Astrocyte of the spinal cord (primary cell): ENCODE measurements at places on chromosomes 6 and 20.

GRCh38 chr20:19924255-19924654, 92.9 kb upstream of the NAA20 start:
- no peak for DNase-seq

GRCh38 chr6:32604434-32604877, 14.8 kb upstream of the HLA-DRB1 start:
- DNase-seq = no peak

GRCh38 chr6:1607516-1608221, 2.0 kb upstream of the FOXC1 start:
- DNase-seq = peak; percentile 18

- DNase-seq = no peak
Observed at GRCh38 chr6:157242791-157243190, 80.5 kb downstream of the TMEM242 start.

- peak; percentile 51 for DNase-seq
Observed at GRCh38 chr20:25227317-25227831, 20.5 kb upstream of the PYGB start.

- no peak for DNase-seq
Observed at GRCh38 chr20:58229198-58229798, 845 bp upstream of the ANKRD60 start.

DNA sequence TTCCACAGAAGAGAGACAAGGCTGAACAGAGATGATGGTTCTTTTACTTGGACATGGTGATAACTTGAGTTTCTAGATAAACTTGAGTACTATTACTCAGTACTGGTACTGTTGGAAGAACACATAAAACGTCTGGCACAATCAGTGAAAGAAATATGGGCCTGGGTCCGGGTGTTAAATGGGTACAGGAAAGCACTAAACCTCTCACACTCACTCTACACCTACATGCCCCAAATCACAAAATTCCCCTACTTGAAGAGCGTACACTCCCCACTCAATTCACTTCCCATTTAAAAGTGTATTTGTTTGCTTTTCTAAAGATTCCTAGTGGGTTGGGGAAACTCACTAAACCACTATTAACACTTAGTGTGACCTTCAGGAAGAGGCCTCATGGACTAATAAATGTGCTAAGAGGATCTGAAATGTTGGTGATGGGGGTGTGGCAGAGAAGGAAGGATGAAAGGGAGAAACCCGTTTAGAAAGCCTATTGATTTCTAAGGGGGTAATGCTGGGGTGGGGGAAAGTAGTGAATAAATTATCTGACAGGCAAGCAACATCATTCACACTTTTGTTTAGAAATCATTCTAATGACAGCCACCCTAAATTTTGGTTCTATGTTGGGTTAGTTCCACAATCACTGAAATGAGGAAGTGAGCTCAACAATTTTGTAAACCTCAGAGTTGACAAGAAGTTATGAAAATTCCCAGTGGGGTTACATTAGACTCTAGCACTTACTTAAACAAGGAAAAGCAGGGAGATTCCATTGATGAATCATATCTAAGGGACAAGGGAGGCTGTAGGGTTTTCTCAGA, 222.6 kb upstream of the MARCKS start:
- DNase-seq = peak; percentile 57

DNA sequence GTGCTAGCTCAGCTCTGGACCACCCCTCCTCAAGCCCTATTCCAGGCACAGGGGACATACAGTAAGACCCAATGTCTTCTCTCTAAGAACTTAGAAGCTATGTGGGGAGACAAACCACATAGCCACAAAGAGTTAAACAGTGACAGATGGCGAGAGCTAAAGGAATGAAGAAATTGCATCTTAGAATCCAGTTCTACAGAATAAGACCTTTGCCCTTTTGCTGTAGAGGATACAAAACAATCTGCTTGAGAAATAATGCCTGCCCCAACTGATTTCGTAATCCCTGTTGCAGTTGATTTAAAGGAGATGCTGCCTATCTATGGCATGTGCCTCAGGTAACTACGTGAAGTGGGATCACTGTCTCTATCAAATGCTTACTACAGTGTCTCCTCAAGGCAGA, 31.2 kb downstream of the TNFRSF21 start:
- DNase-seq = peak; percentile 13

DNA sequence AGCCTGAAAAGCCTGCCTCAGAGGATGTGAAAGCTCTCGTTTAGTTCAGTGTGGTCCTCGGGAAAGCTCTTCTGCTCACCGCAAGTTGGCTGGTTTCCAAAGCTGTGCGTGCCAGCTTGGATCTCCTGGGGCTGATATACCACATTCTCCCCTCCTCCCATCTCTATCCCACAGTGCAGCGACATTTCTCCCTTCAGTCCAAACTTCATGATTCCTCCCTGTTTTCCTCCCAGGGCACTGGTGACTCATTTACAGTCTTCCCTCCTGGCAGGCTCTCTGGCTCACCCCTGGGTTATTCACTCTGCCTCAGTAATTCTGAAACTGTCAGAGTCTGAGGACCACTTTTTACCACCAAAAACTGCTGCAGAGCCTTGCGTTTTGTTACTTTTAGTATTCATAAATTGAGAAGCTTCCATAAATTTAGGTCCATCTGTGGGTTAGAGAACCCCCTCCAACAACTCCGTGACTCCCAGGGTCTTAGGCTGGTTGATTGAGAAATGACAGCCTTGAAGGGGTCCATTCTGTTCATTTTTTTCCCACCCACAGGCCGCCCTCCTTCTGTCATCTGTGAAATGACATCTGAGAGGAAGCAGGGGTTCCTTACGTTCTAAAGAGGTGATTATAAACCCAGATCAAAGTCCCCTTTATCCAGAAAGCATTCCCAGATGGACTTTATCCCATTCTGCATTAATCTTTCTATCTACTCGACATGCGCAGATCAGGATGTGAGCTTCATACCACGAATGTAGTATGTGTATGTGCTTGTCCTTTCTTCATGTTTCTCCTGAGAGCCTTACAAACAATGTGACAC, 6.1 kb downstream of the TRIM10 start:
- DNase-seq = peak; percentile 47

DNA sequence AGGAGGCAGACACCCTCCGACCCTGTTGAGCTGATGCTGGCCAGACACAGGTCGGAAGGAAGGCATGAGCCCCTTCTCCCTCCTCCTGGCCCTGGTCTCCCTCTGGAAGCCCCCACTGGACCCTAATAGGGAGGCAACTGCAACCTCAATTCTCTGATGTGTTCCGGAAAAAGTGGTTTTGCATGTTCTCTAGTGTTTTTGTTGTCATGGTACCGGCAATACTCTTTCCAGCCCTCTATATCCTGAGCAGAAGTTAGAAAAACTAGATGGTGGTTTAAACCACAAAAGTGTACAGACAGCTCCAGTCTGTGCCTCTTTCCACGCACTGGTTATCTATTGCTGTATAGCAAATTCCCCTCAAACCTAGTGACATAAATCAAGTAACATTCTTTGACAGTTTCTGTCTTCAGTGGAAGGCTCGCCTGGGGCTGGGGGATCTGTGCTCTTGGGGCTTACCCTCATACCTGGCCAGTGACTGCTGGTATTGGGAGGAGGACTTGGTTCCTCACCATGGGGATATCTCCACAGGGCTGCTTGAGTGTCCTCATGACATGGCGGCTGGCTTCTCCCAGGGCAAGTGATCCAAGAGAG, 37.0 kb downstream of the SYTL3 start:
- DNase-seq = no peak

DNA sequence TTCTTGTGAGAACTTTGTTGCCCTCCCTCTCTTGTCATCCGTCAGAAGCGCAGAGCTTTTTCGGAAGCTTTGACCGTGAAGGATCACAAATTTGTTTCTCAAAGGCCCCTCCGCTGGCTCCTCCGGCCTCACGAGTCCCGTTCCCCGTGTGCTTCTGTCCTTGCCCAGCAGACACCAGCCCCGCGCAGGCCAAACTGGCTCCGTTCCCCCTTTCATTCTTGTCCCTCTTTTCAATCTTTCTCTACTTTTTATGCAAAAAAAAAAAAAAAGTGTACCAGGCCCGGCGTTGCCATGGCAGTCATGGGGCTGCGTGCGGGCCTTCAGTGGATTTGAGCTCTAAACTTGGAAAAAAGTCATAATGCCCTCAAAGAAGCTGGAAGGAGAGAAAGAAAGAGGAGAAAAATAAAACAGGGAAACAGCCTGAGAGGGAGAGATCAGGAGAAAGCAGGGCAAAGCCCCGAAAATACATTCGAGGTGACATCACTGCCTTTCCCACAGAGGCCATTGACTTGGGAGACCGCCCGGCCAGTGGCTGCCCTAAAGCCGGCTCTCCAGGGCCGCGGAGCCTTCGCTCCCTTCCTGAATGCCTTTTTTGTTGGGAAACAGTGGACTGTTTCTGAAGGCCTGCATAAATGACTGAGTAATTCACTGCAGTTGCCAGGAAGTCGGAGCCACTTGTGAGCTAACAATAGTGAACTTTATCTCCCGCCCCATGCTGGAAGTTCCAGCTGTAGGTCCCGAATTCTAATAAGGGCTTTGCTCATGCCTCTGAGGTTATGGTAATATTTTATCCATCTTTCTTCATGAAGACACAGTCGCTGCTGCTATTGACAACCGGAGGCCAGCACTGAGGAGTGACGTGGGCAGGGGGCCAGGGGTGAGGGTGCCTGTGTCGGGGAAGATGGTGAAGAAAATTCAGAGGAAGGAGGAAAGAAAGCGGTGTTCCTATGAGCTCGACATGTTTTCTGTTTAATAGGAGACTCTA, 670.9 kb downstream of the QKI start:
- DNase-seq = peak; percentile 94

DNA sequence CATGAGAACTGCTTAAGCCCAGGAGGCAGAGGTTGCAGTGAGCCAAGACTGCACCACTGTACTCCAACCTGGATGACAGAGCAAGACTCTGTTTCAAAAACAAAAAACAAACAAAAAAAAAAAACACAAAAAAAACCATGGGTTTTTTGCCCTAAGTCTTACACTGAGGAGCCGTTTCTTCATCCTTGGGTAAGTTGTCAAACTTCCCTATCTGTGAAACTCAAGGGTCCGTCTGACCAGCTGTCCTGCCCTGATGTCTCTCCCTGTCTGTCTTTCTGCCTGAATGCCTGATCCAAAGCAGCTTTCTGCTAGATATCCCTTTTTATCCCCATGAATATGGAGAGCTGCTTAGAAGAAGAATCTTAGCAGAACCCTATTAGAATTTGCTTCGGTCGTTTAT, 41.3 kb upstream of the CLDN20 start:
- no peak for DNase-seq

DNA sequence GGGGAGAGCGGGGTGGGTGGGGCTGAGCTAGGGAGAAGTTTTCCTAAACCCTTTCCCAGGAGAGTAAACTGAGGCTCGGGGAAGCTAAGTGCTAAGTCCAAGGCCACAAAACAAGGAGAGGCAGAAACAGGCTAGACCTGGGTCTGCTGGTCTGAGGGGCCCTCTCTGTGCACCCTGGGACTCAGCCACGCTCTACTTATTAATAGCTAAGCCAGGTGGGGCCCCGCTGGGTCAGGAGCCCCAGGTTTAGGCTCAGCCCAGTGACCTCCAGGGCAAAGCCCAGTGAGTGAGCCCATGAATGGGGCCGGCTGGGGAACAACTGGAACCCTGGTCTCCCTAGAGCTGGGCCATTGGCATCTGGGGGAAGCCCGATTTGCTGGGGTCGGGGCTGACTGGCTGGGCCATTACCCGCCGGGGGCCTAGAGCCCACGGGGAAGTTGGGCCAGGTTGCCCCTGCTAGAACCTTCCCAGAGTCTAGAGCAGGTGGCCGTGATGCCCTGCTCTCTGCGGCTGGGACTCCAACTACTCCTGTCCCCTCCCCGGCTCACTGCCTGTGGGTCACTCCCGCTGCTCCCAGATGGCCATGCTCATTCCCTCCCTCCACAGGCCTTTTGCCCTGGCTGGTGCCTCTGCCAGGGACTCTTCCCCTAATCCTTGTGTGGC, 24.1 kb upstream of the NOL4L start:
- DNase-seq = no peak

GRCh38 chr6:167031082-167031709, 32.0 kb downstream of the CEP43 start:
- DNase-seq = no peak

- no peak for DNase-seq
Observed at GRCh38 chr6:165835410-165835851, 172.4 kb upstream of the PDE10A start.

DNA sequence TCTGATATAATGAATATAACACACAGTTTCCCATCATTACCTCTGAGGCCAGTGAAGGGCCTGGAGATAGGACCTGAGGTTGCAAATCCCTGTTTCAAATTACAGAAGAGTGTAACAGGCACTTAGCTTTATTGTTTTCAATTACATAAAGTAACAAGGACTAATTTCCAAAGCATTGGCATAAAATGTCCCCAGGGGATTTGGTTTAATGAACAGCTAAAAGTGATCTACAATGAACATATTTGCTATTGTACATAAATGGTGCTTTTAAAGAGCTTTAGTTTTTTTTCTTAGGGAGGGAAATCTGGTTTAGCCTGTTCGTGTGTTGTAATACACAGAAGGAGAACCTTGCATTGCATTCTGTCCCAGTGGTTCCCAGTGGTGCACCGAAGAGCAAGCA, 54.4 kb downstream of the HMGN3 start:
- DNase-seq = no peak

GRCh38 chr20:14067603-14068002, 72.3 kb downstream of the MACROD2 start:
- peak; percentile 12 for DNase-seq

GRCh38 chr6:144335311-144335861, 50.3 kb downstream of the UTRN start:
- DNase-seq = no peak

GRCh38 chr20:43901296-43901695, 13.4 kb upstream of the TOX2 start:
- no peak for DNase-seq

DNA sequence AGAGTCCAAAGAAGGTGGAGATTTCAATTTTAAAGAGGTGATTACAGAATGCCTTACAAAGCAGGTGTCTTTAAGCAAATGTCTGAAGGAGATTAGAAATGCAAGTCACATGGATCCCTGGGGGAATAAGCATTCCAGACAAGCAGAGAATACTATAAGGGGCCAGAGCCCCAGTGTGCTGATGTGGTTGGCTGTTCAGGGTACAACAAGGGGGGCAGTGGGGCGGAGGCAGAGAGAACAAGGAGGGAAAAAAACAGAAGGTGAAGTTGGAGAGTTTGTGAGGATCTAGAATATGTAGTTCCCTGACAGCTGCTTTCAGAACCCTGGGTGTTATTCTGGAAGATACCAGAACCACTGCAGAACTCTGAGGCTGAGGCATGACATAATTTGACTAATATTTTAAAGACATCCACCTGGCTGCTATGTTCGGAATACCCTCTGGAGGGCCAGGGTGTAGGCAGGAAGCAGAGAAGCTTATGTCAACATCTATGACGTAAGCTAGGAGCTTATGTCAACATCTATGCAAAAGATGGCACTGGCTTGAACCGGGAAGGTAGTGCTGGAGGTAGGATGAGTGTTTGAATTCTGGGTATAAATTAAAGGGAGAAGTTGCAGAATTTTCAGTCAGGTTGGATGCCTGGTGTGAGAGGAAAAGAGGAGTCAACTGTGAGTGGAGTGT, 276.3 kb upstream of the AGPAT4 start:
- no peak for DNase-seq

DNA sequence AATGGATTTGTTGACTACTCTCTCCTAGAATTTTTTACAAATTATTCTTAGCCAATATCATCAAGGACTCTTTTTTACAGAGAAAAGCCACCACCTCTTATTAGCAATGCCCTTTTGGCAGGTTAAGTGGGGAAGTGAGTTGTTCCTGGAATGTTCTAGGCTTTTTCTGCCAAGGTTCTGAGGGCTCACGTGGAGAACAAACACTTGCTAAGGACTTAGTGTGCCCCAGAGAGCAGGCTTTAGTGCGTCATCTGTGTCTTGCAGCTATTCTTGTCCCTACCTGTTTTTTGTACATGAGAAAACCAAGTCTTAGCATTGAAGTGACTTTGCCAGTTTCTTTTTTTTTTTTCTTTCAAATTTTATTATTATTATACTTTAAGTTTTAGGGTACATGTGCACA, 33.5 kb downstream of the CFAP61 start:
- no peak for DNase-seq
